ENCODE measurements at places on chromosomes 6 and 20.

GRCh38 chr20:23928788-23929187, 49.2 kb upstream of the CST5 start:
- DNase-seq, result no peak

- DNase-seq, result no peak
Observed at GRCh38 chr6:17525637-17526036, 74.5 kb upstream of the FAM8A1 start.

DNA sequence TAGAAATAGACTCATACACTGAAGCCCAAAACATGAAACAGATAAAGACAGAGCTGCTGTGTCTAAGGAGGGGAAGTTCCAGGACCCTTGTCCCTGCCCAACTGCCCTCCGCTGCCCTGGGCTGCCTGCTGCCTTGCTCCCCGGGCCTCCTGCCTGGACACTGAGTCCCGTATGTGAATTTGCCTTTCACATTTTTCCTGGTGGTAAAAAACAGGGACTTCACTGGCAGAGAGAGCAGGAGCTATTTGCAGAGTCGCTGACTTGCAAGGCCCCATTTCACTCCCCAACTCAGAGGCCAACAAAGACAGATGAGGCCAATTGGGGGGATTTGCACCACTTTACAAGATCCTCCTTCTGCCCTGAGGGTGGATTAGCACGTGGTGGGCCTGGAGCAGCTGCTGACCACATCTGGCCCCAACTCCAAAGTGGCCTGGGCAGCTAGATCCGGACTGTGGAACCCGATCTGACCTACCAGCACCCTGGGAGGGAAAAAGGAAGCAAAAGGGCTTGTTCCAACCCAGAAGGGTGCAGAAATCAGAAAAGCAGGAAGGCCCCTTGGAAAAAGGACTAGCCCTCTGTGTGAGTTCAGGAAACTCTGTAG, 61.4 kb downstream of the NOL4L start:
- DNase-seq, result no peak

- no peak for DNase-seq
Observed at GRCh38 chr6:136751522-136751956, 40.7 kb downstream of the MAP3K5 start.

- DNase-seq, result no peak
Observed at GRCh38 chr20:6704132-6704861, 63.2 kb upstream of the BMP2 start.

- no peak for DNase-seq
Observed at GRCh38 chr6:93859971-93860370, 440.6 kb upstream of the EPHA7 start.

- DNase-seq, result no peak
Observed at GRCh38 chr6:124622351-124622750, 339.9 kb upstream of the RNF217 start.

DNA sequence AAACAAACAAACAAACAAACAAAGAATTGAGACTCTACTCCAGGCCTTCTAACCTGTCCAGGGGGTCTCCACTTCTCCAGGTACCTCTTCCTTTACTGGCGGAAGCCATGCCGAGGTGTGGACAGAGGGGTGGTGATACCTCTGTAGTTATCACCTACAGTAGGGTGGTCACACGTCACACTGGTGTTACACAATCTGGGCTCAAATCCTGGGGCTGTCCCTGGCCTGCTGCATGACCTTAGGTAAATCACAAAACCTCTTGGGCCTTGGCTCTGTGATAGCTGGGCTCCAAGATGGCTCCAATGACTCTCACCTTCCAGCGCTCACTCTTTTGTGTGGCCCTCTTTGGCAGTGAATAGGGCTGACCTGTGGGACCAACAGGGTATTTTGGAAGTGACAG, 76.8 kb upstream of the ZNFX1 start:
- no peak for DNase-seq

- no peak for DNase-seq
Observed at GRCh38 chr6:151108548-151108947, 131.2 kb upstream of the AKAP12 start.

DNA sequence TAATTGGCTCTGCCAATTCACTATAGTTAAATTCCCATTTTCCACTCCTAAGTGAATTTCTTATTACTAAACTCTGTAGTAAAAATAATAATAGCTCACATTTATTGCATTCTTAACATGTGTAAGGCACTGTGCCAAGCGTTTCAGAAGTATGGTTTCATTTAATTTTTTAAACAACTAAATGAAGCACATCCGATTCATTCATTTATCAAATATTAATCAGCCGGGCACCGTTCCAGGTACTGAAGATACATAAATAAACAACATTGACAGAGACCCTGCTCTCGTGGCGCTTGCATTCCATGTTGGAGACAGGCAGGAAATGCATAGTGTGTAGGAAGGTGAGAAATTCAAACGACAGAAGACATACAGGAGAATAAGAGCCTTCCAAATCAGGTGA, 423.2 kb upstream of the JARID2 start:
- no peak for DNase-seq

DNA sequence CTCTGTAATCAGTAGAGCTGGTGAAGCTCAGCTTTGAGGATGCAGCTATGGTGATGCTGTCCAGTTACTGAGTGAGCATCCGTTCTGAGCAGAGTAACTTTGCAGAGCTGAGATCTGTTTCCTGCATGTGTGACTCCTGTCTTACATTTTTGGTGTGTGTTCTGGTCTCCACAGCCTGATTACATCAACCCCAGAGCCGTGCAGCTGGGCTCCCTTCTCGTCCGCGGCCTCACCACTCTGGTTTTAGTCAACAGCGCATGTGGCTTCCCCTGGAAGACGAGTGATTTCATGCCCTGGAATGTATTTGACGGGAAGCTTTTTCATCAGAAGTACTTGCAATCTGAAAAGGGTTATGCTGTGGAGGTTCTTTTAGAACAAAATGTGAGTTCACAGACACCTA, 81.6 kb downstream of the FAM120B start:
- no peak for DNase-seq

DNA sequence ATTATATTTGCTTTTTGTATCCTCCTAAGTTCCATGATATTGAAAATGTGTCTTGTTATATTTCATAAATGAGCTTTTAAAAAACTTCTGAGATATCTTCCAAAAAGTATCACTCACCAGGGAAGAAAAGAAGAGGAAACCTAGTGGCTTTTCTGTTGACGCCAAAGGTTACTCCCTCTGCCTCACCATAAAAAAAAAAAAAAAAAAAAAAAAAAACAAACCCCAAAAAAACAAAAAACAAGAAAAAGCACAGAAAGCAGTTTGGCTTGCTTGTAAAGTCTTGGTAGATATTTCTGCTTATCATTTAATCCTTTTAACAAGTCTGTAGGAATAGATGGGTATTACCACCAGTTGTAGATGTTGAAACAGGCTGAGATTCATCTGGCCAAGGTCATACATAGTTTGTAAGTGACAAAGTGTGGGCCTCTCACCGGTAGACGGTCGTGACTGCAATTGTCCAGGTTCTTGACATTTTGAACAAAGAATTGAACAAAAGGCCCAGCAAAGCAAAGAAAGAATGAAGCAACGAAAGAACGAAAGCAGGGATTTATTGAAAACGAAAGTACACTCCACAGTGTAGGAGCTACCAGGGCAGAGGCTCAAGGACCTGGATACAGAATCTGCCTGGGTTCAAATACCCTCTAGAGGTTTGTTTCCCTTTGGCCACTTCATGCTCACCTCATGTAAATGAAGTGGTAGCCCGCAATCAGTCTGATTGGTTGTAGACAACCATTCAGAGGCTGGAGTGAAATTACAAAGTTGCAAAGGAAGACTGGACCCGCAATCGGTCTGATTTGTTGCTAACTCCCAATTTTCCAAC, 11.6 kb upstream of the ELOVL5 start:
- DNase-seq, result no peak

DNA sequence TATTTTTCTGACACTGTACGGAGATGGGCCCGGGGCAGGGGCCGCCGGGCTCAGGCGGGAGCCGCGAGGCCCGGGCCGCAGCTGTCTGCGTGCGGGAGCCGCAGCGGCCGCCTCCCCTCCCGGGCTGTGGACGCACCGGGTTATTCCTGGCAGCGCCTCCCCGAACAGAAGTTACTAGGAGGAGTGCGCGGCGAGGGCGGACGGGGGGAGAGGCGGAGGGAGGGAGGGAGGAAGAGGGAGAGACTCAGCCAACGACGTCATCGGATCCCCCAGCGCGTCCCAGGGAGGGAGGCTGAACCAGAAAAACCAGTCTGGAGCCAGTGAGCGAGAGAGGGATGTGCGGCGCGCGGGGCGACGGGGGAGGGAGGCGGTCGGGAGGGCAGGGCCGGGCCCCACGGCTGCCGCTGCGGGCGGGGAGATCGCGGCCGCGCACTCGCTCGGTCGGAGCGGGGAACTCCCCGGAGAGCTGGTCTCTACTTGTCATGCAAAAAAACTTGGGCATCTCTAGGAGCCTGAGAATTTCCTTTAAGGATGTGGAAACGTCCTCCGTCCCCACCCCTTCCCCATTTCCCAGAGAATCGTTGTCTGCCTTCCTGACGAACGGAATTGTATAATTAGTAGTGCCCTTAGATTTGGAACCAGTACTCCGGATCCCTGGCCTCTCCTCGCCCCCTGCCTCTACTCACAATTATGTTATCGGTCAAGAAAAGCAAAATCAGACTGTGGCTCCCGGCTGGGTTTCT, 1.4 kb upstream of the HIVEP2 start:
- DNase-seq, result peak; percentile 90

DNA sequence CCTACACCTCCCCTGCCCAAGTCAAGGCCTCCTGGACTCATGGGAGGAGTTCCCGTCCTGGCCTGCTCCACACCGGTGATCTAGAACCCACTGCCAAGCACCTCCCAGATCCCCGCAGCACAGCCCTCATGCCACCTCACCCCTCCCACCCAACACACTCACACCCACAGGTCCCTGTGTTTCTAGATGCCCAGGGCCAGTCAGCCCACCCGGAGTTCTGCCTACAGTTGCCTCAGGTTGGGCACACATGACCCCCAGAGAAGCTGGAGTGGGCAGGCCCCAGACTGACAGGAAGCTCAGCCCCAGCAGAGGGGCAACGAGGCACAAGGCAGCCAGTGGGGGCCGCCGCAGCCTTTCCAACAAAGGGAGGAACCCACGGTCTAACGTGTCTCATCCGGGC, 29.6 kb downstream of the RRBP1 start:
- no peak for DNase-seq
